ENCODE measurements at places on chromosomes 13 and 19. TPM values are rescaled to one million over a fixed set of nuclear protein-coding genes. Genes with fewer than 3 reads are reported as not detected.

The OR4F17 gene
- not detected for total RNA-seq

The ELAVL3 gene
- total RNA-seq = 0.25 TPM

The MEIOSIN gene
- not detected for total RNA-seq

The ZNF793 gene
- 1.6 TPM for total RNA-seq

The SHISA7 gene
- total RNA-seq = not detected

DNA sequence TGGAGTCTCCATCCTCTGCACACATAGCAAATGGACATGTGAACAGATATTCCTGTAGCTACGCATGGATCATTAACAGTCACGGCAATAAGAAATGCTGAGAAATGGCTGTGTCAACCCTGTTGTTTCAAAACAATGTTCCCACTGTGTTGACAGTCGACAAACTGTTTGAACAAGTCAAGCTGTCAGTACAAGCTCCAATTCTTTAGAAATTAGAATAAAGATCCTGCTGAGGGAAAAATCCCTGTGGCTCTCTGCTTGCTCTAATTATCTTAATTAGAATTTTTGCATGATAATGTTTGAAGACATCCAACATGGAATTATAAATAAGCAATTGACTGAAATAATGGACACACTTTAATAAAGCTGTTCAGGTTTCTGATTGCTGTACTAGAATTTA is 37.9 kb upstream of the CPB2 start:
- no peak for DNase-seq
- no peak overlapping the region for H3K4me3 ChIP-seq
- no peaks in the 10 kb centered on the region for H3K27me3 ChIP-seq

DNA sequence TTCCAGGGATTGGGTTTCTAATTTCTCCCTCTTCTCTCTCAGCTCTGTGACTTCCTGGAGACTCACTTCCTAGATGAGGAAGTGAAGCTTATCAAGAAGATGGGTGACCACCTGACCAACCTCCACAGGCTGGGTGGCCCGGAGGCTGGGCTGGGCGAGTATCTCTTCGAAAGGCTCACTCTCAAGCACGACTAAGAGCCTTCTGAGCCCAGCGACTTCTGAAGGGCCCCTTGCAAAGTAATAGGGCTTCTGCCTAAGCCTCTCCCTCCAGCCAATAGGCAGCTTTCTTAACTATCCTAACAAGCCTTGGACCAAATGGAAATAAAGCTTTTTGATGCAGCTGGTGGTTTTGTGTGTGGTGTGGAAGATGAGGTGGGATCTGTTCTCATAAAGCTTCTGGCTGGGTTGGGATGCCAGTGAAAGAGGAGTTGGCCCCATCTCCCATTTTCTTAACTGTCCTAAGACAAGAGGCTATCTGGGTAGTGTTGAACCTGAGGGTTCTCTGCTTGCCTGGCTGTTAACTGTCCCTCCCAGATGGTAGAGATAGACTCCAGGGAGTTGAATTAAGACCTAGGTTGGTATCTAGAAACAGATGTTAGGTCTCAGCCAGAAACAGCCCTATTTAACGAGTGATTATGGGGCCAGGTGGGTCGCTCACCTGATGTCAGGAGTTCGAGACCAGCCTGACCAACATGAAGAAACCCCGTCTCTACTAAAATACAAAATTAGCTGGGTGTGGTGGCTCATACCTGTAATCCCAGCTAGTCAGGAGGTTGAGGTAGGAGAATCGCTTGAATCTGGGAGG is 1.6 kb downstream of the FTL start:
- no peaks in the 10 kb centered on the region for H3K36me3 ChIP-seq
- peak overlapping the region; percentile 76 for H3K27ac ChIP-seq
- H3K4me3 ChIP-seq = peak overlapping the region; percentile 89
- H3K4me1 ChIP-seq = no peaks in the 10 kb centered on the region

GRCh38 chr13:40552895-40553294 is 113.5 kb downstream of the FOXO1 start:
- no peak overlapping the region for H3K4me3 ChIP-seq
- H3K36me3 ChIP-seq = no peaks in the 10 kb centered on the region
- DNase-seq = no peak
- H3K27ac ChIP-seq = no peak overlapping the region
- no peaks in the 10 kb centered on the region for H3K27me3 ChIP-seq
- H3K4me1 ChIP-seq = no peaks in the 10 kb centered on the region

DNA sequence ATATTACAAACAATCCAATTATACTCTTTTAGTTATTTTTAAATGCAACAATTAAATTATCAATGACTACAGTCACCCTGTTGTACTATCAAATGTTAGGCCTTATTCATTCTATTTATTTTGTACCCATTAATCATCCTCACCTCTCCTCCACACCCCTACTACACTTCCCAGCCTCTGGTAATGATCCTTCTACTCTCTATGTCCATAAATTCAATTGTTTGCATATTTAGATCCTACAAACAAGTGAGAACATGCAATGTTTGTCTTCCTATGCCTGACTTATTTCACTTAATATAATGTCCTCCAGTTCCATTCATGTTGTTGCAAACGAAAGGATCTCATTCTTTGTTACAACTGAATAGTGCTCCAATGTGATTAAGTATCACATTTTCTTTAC is 1414.6 kb downstream of the SLITRK1 start:
- DNase-seq = no peak
- H3K4me1 ChIP-seq = no peaks in the 10 kb centered on the region
- H3K27me3 ChIP-seq = no peaks in the 10 kb centered on the region
- no peaks in the 10 kb centered on the region for H3K36me3 ChIP-seq

GRCh38 chr19:18401580-18402112 is 4.2 kb upstream of the LRRC25 start:
- H3K4me3 ChIP-seq = no peak overlapping the region
- DNase-seq = peak; percentile 89
- H3K4me1 ChIP-seq = peaks cover 6% of the 10 kb centered on the region
- H3K36me3 ChIP-seq = no peaks in the 10 kb centered on the region

GRCh38 chr19:16442386-16443276 is 29.1 kb downstream of the EPS15L1 start:
- H3K36me3 ChIP-seq = no peaks in the 10 kb centered on the region
- H3K4me3 ChIP-seq = no peak overlapping the region
- H3K27me3 ChIP-seq = no peaks in the 10 kb centered on the region
- peak overlapping the region; percentile 47 for H3K27ac ChIP-seq

DNA sequence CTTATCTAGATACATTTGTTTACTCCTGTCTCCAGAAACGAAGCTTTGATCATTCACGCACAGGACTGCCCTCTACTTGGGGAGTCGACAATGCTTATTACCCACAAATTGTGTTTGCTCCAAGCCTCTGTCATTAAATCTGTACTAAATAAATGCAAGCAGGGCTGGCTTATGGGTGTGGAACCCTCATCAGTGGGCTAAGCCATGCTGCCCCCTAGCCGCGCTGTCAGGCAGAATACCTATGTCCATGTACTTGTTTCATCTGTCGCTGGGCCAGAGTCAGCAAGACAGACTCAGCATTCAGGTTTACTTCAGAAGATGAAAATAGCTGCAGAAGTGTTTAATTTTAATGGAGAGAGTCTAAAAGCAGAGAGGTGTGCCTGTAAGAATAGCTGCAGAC is 110.0 kb upstream of the PRR20A start:
- no peaks in the 10 kb centered on the region for H3K4me1 ChIP-seq
- no peaks in the 10 kb centered on the region for H3K27me3 ChIP-seq
- H3K4me3 ChIP-seq = no peak overlapping the region
- DNase-seq = no peak
- H3K36me3 ChIP-seq = no peaks in the 10 kb centered on the region

GRCh38 chr19:35040826-35041547 is 534 bp upstream of the HPN start:
- peak overlapping the region; percentile 15 for H3K4me3 ChIP-seq
- no peaks in the 10 kb centered on the region for H3K4me1 ChIP-seq
- H3K27ac ChIP-seq = no peak overlapping the region
- no peaks in the 10 kb centered on the region for H3K36me3 ChIP-seq

DNA sequence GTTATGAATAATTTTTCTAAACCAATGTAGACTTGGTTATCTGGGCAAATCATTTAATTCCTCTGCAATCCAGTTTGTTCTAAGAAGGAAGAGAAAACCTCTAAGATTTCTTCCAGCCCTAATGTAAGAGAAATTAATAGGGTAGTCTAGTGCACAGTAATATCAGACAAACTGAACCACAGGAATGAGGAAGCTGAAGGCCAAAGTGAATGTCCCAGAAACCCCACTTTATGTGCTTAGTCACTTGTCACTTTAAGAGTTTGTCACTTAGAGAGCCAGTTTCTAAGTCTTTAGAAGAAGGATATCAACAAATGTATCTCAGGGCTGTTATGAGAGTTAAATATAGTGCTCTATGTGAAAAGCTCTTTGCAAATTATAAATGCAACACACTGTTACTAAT is 750.6 kb downstream of the DIAPH3 start:
- no peak for DNase-seq
- H3K27me3 ChIP-seq = no peaks in the 10 kb centered on the region
- no peaks in the 10 kb centered on the region for H3K36me3 ChIP-seq
- H3K4me1 ChIP-seq = no peaks in the 10 kb centered on the region
- no peak overlapping the region for H3K27ac ChIP-seq

- DNase-seq = no peak
- no peak overlapping the region for H3K4me3 ChIP-seq
- peaks cover 5% of the 10 kb centered on the region for H3K36me3 ChIP-seq
- no peaks in the 10 kb centered on the region for H3K27me3 ChIP-seq
- H3K4me1 ChIP-seq = peaks cover 4% of the 10 kb centered on the region
Measured at GRCh38 chr19:42197375-42197817, 20.1 kb downstream of the DEDD2 start.

- H3K27ac ChIP-seq = no peak overlapping the region
- H3K36me3 ChIP-seq = no peaks in the 10 kb centered on the region
Measured at GRCh38 chr19:44887648-44888047, 3.4 kb upstream of the TOMM40 start.

GRCh38 chr13:41751277-41751676 is 209.6 kb downstream of the VWA8 start:
- H3K4me1 ChIP-seq = no peaks in the 10 kb centered on the region
- no peak overlapping the region for H3K4me3 ChIP-seq
- no peak overlapping the region for H3K27ac ChIP-seq
- no peaks in the 10 kb centered on the region for H3K27me3 ChIP-seq
- no peaks in the 10 kb centered on the region for H3K36me3 ChIP-seq
- DNase-seq = no peak

DNA sequence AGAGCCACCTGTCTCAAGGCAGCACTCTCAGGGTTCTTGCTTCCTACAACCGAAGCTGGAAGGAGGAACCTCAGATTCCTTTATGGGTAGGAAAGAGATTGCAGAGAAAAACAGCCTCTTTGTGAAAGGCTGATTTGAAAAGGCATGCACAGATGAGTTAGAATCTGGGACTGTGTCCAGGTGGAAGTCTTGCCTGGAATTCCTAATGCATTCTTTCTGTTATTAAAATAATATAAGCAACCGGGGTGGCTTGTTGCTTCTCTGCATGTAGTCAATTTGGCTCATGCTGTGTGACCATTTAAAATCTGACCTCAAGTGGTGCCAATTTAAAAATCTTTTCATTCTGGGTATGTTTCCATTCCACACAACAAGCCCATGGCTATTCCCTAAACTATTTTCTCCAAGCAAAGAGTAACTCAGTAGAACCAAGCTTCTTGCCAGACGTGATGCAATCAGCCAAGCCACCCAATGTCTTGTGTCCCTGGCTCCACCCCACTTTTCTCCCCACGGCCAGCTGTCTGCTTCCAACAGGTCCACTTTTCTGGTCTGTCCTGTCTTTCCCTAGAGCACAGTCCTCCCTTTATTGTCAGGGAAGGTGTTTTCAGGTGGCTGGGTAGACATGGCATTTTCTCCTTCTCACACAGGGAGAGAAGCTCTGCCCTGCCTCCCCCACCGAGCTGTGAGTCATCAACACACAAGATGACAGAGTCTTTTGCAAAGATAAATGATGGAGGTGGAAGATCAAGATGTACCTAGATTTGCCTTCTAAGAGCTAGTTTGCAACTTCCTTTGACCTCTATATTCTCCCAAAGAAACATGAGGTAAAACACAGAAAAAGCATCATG is 394.3 kb downstream of the FOXO1 start:
- H3K4me3 ChIP-seq = no peak overlapping the region
- peak; percentile 31 for DNase-seq
- no peaks in the 10 kb centered on the region for H3K36me3 ChIP-seq
- no peaks in the 10 kb centered on the region for H3K4me1 ChIP-seq
- no peaks in the 10 kb centered on the region for H3K27me3 ChIP-seq

- no peak overlapping the region for H3K4me3 ChIP-seq
- DNase-seq = no peak
- H3K27ac ChIP-seq = no peak overlapping the region
- H3K4me1 ChIP-seq = peaks cover 15% of the 10 kb centered on the region
- H3K36me3 ChIP-seq = no peaks in the 10 kb centered on the region
- H3K27me3 ChIP-seq = no peaks in the 10 kb centered on the region
Measured at GRCh38 chr19:16374436-16374835, 49.8 kb downstream of the KLF2 start.

GRCh38 chr13:61255040-61255796 is 160.4 kb downstream of the PCDH20 start:
- no peaks in the 10 kb centered on the region for H3K27me3 ChIP-seq
- H3K4me3 ChIP-seq = no peak overlapping the region
- H3K27ac ChIP-seq = no peak overlapping the region
